ENCODE measurements at places on chromosomes 6 and 20. TPM values are rescaled to one million over a fixed set of nuclear protein-coding genes. Genes with fewer than 3 reads are reported as not detected.

GRCh38 chr6:164379795-164380194 is 929.6 kb downstream of the C6orf118 start:
- no peak for DNase-seq

GRCh38 chr6:163825033-163825432 is 410.5 kb downstream of the QKI start:
- no peak for DNase-seq

The KCNK16 gene
- polyA plus RNA-seq: not detected

DNA sequence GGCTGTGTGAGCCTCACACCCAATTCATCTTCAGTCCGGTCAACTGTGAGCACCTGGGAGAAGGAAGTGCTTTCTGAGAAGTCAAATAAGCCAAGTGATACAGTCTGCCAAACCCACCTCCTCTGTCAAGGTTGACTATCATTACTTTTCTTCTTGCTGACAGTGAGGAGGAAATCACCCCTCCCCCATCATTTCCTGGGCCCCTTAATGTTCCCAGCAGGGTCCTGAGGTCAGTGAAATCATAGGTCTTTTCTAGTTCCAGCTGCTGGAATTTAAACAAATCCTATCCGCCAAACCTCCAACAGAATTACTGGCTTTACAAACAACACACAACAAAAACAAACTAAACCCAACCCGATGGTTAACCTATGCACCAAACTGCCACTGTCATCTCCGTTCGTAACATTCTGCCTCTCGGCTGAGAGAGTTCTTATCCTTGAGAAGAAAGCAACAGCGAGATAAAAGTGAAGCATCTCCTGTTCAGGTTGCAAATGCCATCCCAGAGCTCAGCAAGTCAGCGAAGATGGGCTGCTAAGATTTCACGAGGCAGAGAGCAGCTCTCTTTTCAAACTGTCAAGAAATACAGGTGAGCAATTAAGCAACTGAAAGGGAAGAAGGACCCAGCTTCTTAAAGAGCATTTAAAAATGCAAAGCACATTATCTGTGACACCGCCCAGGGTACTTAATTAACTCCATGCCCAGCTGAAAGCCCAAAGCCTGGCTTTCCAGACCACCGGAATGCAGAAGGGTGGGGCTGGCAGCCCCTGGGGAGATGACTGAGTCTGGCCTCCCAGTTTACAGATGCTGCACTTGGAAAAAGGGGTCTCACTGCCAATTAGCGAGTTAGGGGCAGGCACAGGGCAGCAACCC is 24.7 kb downstream of the GFOD1 start:
- no peak for DNase-seq

The REM1 gene
- 0.89 TPM for polyA plus RNA-seq

The SCGN gene
- polyA plus RNA-seq: 0.14 TPM

GRCh38 chr6:44401138-44401537 is 13.6 kb downstream of the CDC5L start:
- DNase-seq: no peak

- no peak for DNase-seq
Measured at GRCh38 chr6:71197267-71197666, 91.3 kb upstream of the OGFRL1 start.

DNA sequence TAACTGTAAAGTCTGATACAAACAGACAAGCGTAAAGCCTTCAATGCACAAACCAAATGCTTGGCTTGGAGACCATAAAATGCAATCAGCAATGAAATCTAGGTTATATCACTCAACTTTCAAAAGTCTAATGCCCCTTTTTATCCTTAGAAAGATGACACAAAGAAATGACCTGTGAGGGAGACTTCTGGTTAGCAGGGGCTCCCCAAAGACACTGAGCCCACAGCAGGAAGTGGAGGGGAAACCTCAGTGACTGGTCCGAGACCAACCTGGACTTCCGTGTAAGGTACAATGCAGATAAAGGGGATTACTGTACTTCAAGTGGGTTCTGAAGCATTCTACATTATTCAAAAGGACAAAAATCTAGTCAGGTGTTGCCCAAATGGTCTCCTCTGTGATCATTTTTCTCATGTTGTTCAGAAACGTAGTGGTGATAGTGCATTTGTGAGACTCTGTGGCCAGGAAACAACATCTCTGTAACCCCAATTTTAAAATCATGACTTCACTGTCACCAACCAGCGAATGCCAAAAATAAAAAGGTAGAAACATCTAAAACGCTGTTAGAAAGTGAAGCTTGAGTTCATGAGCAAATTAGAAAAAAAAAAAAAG is 88.2 kb downstream of the HIVEP2 start:
- DNase-seq: no peak

The MEP1A gene
- not detected for polyA plus RNA-seq

The ZNF334 gene
- polyA plus RNA-seq: 33.9 TPM

The SLC17A3 gene
- 0.40 TPM for polyA plus RNA-seq

The DOP1A gene
- polyA plus RNA-seq: 40.5 TPM

DNA sequence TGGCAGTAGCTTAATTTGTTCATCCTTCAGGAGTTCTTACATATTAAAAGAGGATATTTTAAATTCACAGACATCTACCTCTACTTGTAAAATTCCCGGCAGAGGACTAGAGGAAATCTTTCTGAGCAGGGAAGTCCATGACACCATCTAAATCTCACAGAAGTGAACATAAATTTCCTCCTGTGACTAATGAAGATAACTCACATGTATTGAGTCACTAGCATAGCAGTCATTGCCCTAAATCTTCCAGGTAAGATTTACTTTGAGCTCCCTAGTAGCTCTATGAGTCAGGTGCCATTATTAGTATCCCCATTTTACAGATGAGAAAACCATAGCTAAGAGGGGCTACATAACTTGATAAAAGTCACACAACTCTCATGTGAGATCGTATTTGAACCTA is 1058.6 kb upstream of the FLRT3 start:
- no peak for DNase-seq

GRCh38 chr20:23150304-23151007 is 64.3 kb upstream of the CD93 start:
- no peak for DNase-seq

The MYBL2 gene
- polyA plus RNA-seq: 25.8 TPM

GRCh38 chr20:50521221-50522052 is 11.3 kb downstream of the PTPN1 start:
- no peak for DNase-seq

GRCh38 chr20:59938696-59939051 is 1.4 kb downstream of the PPP1R3D start:
- no peak for DNase-seq

DNA sequence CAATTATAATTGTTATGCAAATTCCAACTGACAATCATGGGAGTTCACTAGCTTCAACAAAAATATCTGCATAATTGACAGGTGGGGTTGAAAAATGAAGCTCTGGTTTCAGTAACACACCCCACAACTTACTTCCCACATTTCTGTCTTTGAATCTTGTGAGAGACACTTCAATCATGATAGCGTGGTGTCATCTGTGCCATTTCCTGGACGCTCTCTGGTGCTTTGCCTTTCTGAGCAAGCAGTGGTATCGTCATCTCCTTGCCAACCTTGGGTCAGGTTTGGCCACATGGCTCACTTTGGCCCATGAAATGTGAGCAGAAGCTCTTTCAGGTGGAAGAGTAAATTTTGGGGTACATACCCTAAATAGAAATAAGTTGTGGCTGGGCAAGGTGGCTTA is 10.2 kb downstream of the BMP7 start:
- no peak for DNase-seq

DNA sequence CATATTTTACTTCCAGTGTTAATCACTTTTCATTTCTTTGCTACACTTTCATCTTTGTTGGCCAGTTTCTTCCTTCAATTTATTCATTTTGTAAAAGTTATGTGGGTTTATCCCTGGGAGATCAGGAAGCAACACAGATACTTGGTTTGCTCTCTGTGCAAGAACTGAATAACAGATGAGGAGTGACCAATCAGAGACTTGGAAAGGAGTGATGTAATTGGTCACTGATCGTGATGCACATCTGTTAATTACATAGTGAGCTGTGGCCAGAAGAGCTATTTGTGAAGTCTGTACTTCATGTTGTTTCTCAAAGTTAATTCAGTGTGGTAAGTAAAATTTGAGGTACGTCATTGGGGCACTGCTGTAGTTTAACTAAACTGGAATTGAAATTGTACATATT is 21.3 kb downstream of the ANKRD6 start:
- DNase-seq: no peak

DNA sequence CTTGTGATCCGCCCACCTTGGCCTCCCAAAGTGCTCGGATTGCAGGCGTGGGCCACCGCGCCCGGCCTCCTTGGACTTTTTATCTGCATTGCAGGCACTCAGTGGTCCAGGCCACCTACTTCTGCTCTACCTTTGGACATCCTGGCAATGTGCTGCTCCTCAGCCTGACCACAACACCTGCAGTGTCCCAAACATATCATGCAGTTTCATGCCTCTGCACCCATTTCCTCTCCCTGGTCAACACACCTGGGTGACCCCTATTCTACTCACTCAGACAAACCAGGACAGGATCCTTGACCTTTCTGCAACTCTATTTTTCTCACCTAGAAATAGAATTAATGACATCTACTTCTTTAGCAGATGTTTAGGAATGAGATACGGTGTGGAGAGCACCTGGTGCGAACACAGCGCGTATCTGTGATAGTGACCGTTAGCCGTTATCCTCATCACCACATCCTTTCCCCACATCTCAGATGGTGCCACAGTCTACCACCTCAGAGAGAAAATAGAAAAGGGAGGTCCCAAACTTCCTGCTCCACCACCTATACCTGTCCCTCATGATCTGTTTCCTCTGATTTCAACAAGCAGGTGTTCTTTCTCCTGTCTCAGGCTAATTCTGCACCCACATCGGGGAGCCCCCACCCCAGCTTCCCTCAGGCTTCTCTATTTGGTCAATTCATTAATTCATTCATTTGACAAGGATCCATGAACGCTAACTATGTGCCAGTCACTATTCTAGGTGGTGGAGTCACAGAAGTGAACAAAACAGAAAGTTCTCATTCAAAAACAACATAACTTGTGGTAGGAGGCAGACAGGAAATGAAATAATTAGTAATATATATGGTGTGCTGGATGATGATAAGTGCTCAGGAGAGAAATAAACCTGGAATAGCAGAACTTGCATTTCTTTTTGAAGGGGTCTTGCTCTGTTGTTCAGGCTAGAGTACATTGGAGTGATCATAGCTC is 4.3 kb upstream of the BTN3A2 start:
- DNase-seq: no peak

GRCh38 chr6:107221519-107221918 is 106.2 kb upstream of the BEND3 start:
- no peak for DNase-seq

The CST5 gene
- polyA plus RNA-seq: 0.35 TPM

- DNase-seq: no peak
Measured at GRCh38 chr6:9503111-9503761, 911.6 kb downstream of the TFAP2A start.

The LZTS3 gene
- polyA plus RNA-seq: 15.4 TPM

- no peak for DNase-seq
Measured at GRCh38 chr20:4150070-4150441, 134.7 kb upstream of the RNF24 start.

DNA sequence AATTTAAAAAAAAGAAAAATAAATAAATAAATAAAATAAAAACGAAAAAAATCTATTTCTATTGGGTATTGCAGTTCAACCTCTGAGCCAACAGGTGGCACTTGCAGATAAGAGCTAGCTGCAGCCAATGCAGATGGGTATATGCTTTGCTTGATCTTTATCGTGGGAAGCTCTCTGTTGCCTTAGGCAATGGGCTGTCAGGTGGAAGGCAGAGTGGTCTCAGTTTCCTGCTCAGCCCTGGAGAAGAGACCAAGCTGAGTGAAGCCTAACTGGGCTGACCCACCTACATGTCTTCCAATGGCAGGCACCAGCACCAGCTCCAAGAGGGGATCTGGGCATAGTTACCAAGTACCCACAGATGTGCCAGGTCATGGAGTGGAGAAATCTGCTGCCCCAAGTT is 95.0 kb downstream of the AK9 start:
- no peak for DNase-seq

DNA sequence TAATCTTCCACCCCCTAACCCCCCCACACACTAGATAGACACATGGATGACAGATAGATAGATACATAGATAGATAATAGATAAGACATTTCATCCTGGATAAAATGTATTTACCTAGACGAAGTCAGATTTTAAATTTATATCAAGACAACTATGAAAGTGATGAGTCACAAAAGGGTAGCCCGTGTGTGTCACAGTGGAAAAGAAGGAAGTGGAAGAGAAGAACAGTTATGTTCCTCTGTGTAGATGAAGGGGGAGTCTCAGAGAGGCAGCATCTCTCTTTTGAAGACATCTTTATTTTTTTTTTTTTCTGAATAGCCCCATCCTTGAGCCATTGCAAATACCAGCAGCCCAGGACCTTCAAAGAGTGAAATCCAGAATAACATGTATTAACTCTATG is 121.7 kb upstream of the VGLL2 start:
- DNase-seq: no peak

DNA sequence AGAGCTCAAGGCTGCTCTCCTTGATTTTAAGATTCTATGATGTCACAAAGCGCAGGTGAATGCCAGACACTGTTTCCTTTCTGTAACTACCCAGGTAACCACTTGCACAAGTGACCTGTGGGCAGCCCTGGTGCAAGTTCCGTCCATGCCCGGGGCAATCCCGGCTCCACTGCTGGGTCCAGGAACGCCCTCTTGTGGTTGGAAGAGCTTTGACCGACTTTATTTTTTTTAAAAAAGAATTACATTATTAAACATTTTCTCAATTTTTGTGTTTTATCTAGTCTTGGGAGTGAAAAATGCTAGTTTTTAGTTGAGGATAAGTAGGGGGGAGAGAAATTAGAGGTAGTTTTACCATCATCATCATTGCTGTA is 695.2 kb downstream of the QKI start:
- DNase-seq: no peak

GRCh38 chr20:408843-409696 is 971 bp downstream of the RBCK1 start:
- DNase-seq: no peak

DNA sequence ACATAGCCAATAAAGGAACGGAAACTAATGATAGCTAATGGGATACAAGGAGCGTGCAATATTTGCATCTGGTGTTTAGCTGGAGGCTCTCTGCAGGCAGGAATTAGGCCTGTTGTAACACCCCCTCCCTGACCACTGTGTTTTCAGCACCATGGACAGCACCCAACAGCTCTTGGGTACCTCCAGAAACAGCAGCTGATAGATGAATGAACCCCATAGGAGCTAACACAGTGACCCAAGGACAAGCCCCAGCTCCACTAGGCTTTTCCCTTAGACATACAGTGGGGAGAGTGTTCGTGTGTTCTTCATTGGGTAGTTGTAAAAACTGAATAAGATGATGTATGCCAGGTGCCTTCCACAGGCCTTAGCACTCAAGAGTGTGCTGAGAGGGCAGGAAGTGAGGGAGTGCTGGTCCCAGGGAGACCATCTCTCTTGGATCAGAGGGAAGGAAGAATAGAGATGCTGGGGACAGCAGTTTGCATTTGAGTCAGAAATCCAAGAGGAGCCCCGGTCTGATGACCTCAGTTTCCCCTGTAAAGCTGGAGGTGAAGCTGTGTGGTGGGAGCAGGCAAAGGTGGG is 161.3 kb downstream of the PHACTR3 start:
- DNase-seq: no peak

DNA sequence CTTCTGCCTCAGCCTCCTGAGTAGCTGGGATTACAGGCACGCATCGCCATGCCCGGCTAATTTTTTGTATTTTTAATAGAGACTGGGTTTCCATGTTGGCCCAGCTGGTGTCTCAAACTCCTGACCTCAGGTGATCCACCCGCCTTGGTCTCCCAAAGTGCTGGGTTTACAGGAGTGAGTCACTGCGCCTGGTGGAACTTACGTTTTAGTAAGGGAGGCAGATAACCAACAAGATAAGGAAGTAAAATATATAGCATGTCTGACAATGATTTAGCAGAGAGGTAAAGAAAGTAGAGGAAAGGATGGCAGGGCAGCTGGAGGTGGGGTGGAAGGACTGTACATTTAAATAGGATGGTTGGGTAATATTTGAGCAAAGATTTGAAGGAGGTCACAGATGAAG is 12.8 kb upstream of the MYMX start:
- DNase-seq: no peak
